Urothelium cell line (cell line): ENCODE measurements at places on chromosomes 12 and 14.

DNA sequence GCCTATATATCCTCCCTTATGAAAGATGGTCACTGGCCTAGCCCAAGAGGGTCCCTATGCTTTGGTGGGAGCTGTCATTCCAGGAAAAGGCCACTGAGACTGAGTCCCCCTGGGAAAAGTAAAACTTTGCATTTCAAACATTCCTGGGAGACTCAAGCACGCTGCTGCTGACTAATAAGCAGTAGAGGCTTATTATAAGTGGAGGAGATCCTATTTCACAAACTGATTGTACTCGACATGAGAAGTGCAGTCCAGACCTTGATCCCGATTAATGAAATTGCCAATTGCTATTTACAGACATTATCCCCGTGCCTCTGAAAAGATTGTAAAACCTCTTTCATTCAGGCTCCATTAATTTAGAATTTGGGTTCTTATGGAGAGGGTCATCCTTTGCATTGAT is 96.6 kb downstream of the EMP1 start:
- DNase-seq: peak; percentile 37

DNA sequence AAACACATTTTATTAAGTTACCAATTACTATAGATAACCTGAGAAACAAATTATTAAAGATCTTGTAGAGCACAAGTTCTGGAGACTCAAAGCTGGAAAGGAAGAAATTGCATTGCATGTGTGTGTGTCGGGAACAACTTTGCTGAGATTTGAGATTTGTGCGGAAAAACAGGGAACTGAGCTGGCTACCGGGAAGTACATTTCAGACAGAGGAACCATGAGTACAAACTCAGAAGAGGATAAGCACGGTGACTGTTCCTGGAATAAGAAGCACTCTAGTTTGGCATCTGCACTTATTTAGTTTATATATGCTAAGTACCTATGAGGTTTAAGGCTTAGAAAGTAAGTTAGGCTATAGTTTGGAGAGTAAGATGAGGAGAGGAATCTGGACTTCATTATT is 97.8 kb downstream of the DACT1 start:
- DNase-seq: no peak

GRCh38 chr12:76020281-76020680 is 11.3 kb downstream of the PHLDA1 start:
- peak; percentile 41 for DNase-seq

- no peak for DNase-seq
Measured at GRCh38 chr12:12919666-12920435, 28.5 kb downstream of the GPRC5A start.

DNA sequence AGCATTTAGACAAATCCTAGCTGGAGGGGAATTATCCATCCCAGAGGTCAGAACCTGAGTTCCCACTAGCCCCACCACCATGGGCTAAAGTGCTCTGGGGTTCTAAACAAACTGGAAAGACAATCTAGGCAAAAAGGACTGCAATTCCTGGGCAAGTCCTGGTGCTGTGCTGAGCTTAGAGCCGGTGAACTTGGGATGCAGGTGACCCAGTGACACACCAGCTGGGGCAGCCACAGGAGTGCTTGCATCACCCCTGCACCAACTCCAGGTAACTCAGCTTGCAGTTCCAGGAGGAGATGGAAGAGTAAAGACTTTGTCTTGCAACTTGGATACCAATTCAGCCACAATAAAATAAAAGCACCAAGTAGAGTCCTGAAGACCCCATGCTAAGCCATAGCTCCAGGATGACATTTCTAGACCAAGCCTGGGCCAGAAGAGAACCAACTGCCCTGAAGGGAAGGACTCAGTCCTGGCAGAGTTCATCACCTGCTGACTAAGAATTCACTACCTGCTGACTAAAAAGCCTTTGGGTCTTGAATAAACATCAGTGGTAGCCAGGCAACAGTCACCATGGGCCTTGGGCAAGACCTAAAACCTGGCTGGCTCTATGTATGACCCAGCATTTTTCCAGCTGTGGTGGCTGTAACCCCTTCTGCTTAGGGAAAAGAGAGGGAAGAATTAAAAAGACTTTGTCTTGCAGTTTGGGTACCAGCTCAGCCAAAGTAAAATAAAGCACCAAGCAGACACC is 223.4 kb upstream of the DIO2 start:
- no peak for DNase-seq

- DNase-seq: no peak
Measured at GRCh38 chr14:92556255-92556741, 42.7 kb downstream of the RIN3 start.

DNA sequence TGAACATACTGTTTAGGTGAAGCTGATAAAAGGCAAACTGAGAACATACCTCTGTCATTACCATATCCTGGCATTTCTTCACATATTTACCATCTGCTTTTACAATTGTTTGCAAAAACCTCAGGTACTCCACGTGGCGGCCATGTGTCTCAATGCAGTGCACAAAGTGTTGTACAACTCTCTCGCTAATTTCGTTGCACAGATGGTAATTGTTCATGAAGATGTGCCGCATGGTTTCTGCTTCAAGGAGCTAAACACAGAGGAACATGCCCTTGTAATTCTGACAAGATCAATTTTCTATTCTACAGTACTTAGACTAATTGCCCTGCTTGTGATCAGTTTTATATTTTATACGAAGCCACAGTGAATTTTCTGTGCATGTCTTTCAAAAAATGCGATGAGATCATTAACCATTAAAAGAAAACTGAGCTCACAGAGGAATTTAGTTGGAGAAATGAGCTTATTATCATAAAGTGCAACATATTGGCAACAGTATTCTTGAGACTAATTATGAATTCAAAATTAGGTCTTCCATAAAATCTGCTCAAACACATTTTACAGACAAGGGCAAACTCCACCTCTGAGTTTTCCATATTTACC is 233.8 kb downstream of the ITPR2 start:
- no peak for DNase-seq

DNA sequence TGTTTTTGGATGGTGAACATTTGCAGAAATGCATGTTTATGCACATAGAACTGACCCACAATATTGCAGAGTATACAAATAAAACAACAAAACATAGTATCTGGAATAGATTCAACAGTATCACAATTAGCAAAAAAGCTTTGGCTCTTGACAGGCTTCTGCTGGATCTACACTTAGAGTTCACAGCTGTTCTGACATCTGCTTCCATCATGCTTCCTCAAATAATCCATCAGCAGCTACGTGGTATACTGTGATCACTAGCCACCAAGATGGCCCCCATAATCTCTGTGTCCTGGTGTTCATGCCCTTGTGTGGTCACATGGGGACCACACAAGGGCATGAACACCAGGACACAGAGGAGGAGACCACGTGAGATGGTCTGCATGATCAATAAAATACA is 166.6 kb upstream of the CCDC198 start:
- no peak for DNase-seq

DNA sequence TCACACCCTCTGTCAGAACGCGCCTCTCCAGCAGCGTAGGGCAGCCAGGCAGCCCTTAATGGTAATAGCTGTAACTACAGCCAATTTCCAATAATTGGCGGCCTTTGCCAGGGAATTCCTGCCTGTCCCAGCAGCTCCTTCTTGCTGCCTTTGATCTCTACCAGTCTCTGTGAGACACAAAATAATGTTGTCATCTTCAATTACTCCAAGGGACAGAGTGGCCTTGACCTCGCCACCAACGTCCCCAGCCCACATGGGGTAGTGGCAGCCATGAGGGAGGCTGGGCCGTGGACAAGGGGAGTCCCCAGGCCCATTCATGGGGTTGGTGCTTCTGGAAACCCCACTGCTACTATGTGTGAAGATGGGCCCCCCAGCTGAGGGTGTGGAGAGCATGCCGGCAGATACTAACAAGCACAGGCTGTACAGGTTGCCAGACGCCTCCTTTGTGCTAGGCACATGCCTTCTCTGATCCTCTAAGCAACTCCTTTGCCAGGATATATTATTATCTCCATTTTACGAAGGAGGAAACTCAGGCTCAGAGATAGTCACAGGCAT is 17.4 kb upstream of the CLMN start:
- no peak for DNase-seq

- DNase-seq: no peak
Measured at GRCh38 chr12:49984476-49985359, 12.0 kb downstream of the AQP6 start.

- no peak for DNase-seq
Measured at GRCh38 chr12:16669756-16670155, 63.8 kb upstream of the LMO3 start.

- no peak for DNase-seq
Measured at GRCh38 chr12:17372508-17372907, 717.5 kb downstream of the RERGL start.

GRCh38 chr12:97535582-97535981 is 73.0 kb downstream of the RMST start:
- no peak for DNase-seq

DNA sequence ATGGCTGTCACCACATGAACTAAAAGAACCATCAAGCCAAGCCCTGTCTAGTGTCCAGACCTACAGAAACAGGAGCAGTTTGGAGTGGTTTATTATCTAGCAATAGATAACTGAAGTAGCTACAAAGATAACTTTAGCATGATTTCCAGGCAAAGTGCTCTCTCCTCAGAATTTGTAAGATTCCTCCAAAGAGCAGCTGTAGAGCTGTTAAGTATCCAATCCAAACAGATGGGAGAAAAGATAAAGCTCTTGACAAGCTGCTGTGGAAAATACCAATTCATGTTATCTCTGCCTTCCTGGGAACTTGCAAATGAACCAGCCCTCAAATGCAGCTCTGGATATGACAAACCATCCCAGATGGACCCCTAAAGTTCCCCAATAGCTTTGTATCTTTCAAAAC is 78.9 kb upstream of the RESF1 start:
- DNase-seq: no peak

GRCh38 chr14:99123208-99123870 is 148.7 kb downstream of the BCL11B start:
- no peak for DNase-seq

DNA sequence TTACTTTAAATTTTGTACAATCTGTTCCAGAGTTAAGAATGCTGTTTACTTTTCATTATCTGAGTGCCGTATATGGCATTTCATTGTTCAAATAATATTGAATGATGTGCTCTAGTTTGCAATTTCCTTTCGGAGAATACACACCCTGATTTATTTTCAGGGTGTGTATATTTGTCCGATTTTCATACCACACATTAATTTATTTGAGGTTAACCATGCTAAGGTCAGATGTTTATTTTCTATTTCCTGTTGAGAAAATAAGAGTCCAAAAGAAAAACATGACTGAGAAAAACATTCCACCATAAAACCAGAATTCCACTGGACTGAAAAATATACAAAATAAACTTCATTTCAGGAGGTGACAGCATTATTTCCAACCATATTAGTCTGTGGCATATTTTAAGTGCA is 64.2 kb upstream of the OVCH1 start:
- DNase-seq: no peak

DNA sequence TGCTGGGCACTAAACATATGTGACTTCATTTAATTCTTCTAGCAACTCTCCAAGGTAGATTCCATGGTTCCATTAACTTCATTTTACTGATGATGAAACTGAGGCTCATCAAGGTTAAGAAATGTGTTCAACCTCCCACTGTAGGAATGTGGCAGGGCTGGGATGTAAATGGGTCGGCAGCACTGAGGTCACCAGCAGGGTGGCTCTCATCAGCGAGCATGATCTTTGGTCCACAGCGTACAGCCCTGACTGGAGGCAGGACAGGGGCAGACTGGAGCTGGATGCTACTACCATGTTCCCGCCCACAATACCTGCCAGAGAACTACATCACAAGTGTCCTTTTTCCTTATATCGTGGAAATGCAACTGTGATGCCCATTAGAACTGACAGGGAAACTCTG is 4.6 kb downstream of the APPL2 start:
- DNase-seq: no peak

DNA sequence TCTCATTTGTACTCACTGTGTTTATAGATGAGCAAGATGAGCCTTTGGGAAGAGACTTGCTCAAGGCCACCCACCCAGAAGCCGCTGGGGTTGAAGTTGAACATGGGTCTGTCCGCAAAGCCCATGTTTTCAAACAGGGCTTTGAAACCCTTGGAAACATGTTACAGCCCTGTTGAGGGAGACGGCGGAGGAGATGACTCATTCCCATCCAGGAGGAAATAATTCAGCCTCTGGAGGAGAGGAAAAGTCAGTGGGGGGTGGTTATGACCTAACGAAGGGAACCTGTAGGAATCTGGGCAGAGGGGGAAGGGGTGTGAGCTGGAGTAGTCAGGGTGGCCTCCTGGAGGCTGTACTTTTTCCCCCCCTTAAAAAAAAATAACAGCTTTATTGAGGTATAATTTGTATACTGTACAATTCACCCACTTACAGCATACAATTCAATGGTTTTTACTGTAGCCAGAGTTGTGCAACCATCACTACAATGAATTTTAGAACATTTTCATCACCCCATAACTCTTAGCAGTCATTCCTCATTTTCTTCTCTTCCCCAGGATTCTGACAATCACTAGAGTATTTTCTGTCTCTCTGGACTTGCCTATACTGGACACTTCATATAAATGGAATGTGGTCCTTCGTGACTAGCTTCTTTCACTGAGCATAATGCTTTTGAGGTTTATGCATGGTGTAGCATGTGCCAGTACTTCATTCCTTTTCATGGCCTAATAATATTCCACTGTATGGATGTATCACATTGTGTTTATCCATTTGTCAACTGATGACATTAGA is 1.9 kb upstream of the RIN3 start:
- peak; percentile 81 for DNase-seq

DNA sequence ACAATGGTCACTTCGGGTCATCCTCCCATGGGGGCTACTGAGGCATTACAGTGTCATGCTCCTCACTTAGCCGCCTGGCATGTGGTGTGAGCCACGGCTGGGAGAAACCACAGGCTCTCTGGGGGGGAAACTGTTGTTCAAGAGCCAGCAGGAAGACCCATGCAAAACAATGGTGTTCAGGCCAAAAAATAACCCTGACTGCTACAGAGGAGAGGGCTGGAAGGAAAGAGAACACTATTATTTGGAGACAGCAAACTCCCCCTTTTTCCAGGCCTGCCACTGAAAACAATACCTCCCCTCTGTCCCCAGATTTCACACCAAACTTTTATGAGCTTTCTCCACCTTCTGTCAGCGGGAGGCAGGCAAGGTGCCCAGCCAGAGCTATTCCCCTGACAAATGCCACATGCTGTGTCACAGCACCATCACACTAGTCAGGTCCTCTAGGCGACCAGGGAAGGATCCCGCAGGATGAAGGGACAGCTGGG is 83.7 kb downstream of the CHGA start:
- no peak for DNase-seq

DNA sequence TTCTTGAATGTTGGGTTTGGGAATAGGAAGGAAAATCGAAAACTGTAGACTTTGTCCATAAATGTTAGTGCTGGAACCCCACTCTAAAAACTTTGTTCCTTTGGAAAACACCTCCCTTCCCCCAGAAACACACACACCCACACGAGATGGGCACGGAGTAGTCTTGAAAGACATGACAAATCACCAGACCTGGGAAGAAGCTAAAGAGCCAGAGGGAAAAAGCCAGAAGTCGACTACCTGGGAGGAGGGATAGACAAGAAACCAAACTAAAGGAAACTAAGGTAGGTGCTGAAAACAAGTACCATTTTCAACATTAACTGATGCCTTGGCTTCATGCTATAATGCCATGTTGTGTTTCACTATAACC is 925 bp upstream of the NANOG start:
- DNase-seq: no peak
